ENCODE measurements at places on chromosomes 2 and 18.
A peak's percentile ranks its signal among the peaks of the same experiment; 100 is the strongest.

GRCh38 chr2:127893494-127893893 is 7.7 kb upstream of the AMMECR1L start:
- no peak for DNase-seq

GRCh38 chr2:1256632-1257324 is 156.5 kb upstream of the TPO start:
- no peak for DNase-seq

DNA sequence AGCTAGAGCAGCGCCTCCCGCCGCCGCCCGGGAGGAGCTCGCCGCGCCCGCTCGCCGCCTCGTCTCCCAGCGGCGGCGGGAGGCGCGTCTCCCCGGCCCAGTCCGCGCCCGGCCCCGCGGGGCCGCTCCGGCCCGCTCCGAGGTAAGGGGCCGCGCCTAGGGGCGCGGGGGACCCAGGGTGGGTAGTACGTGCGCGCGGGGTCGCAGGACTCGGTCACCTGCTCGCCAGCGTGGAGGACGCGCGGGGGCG is 259 bp downstream of the NPAS2 start:
- no peak for DNase-seq

DNA sequence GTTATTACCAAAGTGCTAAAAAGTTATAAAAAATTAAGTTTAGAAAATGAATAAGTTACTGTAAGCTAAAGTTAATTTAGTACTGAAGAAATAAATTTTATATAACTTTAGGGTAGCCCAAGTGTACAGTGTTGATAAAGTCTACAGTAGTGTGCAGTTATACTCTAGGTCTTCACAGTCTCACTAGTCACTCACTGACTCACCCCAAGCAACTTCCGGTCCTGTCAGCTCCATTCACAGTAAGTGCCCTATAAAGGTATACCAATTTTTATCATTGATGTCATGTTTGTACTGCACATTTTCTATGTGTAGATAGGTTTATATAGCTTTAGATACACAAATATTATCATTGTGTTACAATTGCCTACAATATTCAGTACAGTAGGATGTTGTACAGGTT is 518.3 kb upstream of the PIK3C3 start:
- DNase-seq: no peak

- peak; percentile 70 for DNase-seq
These were observed 679 bp downstream of the PTMA start for GRCh38 chr2:231708773-231709635.

DNA sequence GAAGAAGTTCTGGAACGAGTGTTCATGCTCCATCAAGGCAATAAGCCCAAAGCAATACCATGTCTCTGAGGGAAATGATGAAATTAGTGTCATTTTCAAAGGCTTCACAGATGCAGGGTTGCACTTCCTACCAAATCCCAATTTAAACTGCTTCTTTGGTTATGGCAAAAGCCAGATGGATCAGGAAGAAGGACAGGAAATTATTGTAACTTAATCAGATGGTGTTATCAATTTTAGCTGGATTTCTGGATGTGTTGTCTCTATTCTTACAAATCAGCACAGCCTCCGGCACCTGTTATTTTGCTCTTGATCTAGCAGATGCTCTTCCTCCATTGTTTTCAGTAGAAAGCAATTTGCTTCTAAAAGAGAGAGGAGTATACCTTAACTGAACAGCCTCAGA is 693.4 kb downstream of the SOCS6 start:
- DNase-seq: no peak

DNA sequence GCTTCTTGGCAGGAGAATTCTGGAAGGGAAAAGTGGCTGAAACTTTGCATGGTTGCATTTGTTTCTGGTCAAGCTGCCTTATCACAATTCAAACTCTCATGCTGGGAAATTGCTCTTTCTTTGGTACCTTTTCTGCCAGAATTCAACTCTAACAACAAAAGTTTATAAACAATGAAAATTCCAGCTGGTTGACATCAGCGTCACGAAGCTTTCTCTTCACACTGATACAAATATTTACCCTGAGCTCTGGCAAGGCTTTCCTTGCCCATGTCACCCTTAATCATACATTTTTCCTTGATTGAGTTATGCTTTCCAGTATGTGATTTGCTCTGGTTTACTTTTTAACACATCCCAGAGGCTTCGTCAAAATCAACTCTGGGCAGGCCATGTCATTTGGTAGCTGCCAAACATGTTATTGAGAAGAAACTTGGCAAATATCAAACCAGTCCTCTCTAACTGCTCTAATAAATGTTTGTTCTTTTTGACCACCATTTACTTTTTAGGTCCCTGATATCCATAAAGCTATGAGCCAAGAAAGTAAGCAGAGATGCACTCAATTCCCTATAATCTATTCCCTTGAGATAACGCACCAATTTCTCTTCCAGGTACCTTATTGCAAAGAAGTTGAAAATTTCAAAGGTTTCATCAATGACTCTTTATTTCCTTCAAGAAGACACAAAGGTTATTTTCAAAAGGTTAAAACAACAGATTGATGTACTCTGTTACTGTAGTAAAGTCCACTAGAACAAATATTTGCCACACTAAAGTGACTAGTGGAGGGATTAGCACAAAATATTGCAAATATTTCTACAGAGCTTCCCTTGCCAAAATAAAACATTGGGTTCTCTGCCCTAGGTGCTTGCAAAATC is 1241.1 kb upstream of the ZEB2 start:
- no peak for DNase-seq

DNA sequence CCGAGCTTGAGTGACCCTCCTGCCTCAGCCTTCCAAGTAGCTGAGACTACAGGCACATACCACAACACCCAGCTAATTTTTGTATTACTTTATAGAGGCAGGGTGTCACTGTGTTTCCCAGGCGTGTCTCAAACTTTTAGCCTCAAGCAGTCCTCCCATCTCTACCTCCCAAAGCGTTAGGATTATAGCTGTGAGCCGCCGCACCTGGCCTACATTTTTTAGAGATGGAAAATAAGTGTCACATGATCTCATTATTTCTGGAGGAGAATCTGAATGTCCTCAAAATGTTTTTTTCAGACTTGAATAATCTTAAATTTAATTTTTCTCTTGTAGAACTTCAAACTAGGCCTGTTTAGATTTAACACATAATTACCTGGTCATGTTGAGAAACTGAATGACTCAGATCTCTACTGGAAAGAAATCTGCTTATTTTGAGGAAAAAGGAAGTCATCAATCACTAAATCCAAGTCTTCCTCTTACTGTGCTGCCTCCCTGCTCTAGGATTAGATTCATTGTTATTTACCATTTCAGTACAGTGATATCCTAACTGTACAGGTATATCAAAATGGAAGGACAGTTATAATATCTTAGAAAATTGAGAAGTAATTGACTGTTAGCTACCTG is 92.4 kb downstream of the COX7A2L start:
- DNase-seq: no peak

GRCh38 chr2:230541934-230542380 is 126.0 kb downstream of the SP100 start:
- no peak for DNase-seq

GRCh38 chr2:8671176-8671575 is 10.7 kb upstream of the ID2 start:
- no peak for DNase-seq

GRCh38 chr2:149735237-149735958 is 147.8 kb upstream of the MMADHC start:
- no peak for DNase-seq

- no peak for DNase-seq
These were observed 68.8 kb upstream of the CDC42EP3 start for GRCh38 chr2:37740164-37740739.

DNA sequence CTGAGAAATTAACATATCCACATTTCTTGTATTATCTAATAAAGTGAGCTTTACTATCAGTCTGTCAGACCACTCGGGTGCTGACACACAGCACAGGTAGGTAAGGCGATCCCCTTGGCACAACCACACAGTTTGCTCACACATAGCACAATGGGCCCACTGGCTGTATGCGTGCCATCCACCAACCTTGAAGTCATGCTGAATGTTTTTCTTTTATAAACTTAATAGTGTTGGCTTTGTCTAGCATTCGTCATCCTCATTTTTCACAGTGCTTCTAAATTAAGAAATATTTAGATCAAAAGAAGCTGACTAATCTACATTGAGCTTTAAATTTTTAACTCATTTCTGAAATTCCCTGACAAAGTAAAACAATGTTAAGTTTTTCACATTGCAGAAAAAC is 50.0 kb upstream of the PAPOLG start:
- DNase-seq: no peak

DNA sequence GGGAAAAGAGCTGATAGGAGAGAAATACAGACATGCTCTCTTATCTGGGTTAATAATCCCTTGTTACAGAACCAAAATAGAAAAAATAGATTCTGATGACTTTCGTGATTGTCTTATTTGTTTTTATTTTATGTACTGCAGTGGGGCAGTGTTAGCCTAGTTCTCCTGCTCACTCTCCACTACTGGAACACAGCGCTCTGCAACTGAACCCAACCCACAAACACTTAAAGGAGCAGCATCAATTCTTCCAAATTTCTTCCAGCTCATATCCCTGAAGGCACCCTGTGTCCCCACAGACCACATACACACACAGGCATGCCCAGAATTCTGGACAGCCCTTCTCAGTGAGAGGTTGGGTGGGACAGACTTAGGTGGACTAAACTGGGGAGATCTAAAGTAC is 160.6 kb downstream of the SS18 start:
- no peak for DNase-seq

GRCh38 chr18:44325903-44326635 is 354.6 kb upstream of the SETBP1 start:
- no peak for DNase-seq

GRCh38 chr2:51812138-51812866 is 780.4 kb upstream of the NRXN1 start:
- no peak for DNase-seq

DNA sequence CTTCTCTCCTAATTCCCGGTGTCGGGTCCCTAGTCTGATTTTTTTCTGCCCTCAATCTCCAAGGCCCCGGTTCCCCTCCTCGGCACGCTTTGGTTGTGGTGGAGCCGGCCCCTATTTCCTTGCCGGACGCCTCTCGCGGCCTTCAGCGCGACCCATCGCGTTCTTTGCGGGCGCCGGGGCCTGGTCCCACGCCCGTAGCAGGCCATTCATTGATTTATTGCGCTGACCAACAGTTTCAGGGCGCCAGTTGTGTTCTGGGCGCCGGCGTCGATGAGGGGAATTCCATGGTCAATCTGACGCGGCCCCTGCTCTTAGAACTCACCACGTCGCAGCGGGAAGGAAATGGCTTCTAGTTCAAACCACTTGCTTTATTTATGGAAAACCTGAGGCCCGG is 396 bp downstream of the CNOT9 start:
- DNase-seq: peak; percentile 75

DNA sequence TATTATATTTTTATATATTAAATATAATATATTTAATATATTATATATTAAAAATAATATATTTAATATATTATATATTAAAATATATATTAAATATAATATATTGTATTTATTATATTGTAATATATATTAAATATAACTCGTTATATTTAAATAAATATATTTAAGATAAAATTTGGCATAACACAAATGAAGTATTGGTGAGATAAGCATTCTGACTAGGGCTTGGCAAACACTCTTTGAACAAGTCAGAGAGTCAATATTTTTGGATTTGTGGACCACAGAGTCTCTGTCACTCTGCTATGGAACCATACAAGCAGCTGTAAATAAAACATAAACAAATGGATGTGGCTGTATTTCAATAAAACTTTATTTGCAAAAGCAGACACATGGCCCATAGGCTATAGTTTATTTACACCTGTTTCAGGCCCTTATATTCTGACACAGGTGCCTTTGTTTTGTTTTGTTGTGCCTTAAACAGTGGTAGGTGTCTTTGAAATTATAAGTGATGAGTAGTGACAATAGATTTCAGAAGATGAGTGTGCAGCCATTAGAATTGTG is 190.1 kb downstream of the EPHA4 start:
- DNase-seq: no peak

- DNase-seq: no peak
These were observed 527.2 kb upstream of the SOX11 start for GRCh38 chr2:5164776-5165525.

DNA sequence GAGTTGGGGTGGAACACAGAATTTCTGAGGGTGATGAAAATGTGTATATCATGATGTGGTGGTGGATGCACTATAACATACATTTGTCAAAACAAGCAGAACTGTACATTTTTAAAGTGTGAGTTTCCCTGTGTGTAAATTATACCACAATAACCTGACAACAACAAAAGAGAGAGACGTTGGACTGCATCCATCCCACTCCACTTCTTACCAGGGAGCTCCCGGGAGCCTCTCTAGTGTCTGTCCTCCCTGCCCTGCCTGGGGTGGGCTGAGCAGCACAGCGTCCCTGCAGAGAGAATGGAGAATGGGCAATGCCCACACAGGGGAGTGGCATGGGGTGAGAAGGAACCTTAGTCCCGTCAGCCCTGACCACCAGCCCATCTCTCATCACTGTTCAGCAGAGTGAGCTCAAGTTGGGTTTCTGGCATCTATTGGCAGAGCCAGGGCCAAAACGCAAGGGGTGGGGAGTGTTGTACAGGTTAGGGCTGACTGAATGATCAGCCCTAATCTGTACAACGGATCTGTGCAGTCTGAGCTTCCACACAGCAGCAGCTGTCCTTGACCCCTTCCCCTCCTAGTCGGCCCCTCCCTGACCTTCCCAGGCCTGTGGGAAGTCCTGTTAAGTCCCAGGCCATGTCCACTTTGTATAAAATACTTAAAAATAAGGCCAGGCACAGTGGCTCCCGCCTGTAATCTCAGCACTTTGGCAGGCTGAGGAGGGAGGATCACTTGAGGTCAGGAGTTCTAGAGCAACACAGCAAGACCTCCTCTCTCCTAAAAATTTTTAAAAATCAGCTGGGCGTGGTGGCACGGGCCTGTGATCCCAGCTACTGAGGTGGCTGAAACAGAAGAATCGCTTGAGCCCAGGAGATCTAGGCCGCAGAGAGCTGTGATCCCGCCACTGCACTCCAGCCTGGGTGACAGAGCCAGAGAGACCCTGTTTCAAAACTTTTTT is 3.3 kb upstream of the PROC start:
- DNase-seq: no peak

GRCh38 chr18:36382854-36383253 is 85.3 kb downstream of the FHOD3 start:
- DNase-seq: no peak

GRCh38 chr18:13054336-13054735 is 63.2 kb downstream of the CEP192 start:
- DNase-seq: no peak

GRCh38 chr2:20611077-20611843 is 39.6 kb downstream of the HS1BP3 start:
- no peak for DNase-seq

Data from CD4-positive, alpha-beta T cell treated with Interleukin-1 beta for 1 hour (primary cell).